Foreskin keratinocyte (primary cell): ENCODE measurements at places on chromosomes 1 and 21. TPM values are rescaled to one million over a fixed set of nuclear protein-coding genes. Genes with fewer than 3 reads are reported as not detected.

Gene CA14
- polyA plus RNA-seq: 0.66 and 0.72 TPM in 2 replicates

Gene SH3D21
- polyA plus RNA-seq: 2.3 and 3.5 TPM in 2 replicates

Gene SH3BGR
- polyA plus RNA-seq: 0.80 and 1.1 TPM in 2 replicates

Gene BCL2L15
- polyA plus RNA-seq: 0.10 and 0.12 TPM in 2 replicates

GRCh38 chr1:248740876-248741275, 14.7 kb downstream of the LYPD8 start:
- DNase-seq: no peak

DNA sequence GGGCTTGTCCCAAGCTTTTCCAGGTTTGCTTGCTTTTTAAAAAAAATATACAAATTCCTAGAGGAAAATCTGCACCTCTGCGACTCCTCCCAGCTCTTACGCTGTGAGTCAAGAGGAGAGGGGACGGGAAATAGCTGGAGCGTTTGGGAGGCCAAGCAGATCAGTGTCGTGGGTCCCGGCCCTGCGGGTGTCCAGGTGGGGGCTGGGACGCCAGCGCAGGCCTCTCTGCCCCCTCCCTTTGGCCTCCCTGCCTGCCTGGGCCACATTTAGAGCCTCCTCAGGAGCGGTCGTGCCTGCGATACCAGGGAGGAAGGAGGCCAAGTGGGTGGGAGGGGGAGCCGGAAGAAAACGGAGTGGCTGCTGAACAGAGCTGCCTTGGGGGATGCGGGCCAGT, 9.0 kb downstream of the WNT4 start:
- no peak for DNase-seq

- no peak for DNase-seq
These were observed 3.1 kb upstream of the CD1A start for GRCh38 chr1:158251163-158251562.

DNA sequence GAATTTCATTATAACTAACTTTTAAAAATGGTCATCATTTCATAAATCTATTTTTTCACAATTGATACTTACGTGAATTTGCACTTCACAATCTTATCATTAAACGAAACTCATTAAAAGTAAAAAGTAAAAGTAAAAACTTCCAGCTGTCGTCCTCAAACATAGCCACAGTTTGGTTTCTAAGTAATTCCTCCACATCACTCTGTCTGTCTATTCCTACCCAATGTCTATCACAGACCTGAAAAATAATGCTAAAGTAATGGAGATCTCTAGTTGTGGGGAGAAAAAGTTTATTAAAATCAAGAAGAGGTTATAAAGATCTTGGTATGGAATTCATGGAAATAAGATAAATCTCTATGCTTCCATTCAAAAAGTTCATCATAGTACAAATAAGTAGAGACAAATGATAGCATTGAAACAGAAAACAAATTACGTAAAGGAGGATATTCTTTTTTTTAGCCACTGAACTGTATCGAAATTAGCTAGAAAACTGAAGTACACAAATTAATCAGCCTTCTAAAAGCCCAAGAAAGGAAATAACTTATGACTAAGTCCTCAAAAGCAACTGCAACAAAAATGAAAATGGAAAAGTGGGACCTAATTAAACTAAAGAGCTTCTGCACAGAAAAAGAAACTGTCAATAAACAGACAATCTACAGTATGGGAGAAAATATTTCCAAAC, 148.6 kb downstream of the TIAM1 start:
- DNase-seq: no peak

DNA sequence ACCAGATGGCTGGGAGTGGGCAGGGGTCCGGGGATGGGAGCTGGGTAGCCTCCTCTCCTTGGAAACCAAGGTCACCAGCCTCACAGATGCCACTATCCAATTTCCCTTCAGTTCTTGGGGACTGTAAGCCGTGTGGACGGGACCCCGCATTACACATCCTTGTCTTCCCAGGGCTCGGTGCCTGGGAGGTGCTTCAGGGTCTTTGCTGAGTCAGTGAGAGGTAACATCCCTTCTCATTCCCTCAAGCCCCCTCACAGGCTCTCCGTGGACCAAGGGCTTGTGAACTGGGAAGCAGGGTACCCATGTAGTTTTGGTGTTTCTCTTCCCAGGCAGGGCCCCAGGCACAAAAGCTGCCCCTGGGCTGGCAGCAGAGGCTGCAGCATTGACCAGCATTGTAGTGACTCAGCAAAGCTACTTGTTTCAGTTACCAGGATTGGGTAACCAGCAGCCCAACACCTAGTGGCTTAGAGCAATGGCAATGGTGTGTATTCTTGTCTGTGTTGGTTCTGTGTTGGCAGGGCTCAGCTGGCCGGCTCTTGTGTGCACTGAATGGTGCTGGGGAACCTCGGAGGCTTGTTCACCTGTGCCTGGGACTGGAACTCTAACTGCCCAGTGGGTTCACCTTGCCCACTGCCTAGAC, 24.6 kb upstream of the PCBP3 start:
- DNase-seq: no peak

- no peak for DNase-seq
These were observed 199.2 kb downstream of the HLX start for GRCh38 chr1:221078260-221078965.

DNA sequence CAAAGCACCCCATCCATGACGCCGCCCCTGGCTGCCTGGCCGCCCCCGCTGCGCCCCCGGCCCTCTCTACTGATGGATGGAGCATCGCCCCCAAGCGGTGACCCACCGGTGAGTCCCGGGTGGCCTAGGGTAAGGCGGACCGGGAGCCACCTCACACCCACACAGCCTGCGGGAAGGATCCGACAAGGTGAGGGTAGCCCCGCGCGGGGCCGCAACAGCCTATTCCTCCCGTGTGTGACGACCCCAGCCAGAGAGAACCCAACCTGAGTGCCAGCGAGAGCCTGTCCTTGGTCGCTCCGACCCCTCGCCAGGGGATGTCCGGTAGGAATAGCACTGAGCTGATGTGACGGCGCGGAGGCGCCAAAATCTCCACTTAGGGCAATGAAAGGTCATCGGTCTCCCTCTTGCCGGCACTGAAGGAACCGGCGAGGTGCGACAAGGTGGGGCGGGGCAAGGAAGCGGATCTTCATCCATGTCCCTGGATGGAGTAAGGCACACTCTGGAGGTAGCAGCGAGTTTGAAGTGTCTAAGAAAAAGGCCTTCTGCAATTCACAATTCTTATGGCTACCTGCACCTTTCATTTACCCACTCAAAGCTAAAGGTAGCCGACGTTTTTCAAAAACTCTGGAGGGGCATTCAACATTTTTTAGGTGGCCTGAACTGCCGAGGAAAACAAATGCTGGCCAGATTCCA, 19.7 kb upstream of the CHIA start:
- no peak for DNase-seq

- no peak for DNase-seq
These were observed 25.0 kb downstream of the SRSF4 start for GRCh38 chr1:29156543-29157268.

GRCh38 chr1:186165303-186165702, 209.8 kb downstream of the TPR start:
- no peak for DNase-seq

- DNase-seq: no peak
These were observed 5.7 kb downstream of the MRTO4 start for GRCh38 chr1:19257178-19257914.

DNA sequence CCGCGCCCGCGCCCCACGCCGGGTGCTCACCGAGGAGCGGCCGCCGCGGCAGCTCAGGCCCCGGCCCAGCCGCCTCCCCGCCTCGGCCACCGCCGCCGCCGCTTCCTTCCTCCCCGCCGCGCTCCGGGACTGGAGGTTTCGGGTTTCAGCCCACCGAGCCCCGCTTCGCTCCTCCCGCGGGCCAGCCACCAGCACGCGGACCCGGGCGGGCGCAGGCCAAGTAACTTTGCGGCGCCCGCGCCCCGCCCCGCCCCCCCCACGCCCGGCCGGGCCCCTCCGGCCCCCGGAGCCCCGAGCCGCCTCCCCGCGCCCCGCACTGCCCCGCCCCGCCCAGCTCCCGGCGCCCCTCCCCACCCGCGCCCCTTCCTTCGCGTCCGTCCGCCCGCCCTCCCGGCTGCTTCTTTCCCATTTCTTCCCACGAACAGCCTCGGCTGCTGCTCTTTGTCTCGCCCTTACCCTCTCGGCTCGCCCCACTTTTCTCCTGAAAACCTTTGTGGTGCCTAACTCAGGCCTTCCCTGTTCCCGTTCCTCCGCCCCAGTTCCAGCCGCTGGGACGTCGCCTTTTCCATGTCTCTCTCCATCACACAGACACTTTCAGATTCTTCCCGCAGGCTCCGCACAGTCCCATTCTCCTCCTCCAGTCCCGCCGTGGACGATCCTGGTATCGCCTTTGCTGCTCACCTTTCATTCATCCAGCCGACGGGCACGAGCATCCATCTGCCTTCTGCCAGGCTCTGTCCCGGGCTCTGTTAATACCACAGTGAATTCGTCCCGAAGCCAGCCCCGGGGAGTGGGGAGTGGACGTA, at the start of gene GPR161:
GPR161 (minus strand) TSS at position 222 of the 806 bp plus-strand sequence. CDS start 32,080 bp downstream, outside the sequence.
- DNase-seq: no peak
